ENCODE measurements at places on chromosomes 7 and 10. TPM values are rescaled to one million over a fixed set of nuclear protein-coding genes. Genes with fewer than 3 reads are reported as not detected.

DNA sequence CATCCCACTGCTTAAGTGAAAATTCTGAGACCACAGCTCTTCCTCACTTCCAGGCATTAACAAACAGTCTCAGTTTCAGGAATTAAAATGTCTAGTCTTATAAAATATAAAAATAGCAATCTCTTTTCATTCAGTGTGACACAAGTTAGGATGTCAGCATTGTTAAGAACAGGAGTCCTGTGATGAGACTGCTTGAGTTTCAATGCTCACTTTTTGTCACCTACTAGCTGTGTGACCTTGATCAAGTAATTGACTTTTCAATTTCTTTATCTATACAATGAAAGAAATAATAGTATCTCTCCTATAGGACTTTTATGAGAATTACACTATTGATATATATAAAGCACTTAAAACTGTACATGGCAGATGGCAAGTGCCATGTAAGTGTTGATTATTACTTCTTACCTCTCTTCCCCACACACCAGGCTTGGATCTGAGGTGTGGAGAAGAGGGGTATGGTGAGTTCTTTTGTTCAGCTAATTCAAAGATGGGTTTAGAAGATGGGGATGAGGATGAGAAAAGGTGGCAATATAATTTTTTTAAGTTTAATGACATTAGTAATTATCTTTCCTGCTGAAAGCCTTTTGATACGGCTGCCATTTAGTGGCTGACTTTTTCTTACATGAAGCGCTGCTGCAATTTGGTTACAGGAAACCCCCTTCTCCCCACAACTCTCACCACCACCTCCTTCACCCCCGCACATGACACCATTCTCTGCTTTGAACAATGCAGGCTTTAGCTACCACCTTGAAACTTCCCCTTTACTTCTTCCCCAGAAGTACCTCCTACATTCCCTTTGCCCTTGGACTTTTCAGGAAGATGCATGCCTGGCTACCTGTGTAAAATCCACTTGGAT, 20.8 kb upstream of the HYAL4 start:
- H3K4me3 ChIP-seq: peak overlapping the region; percentile 2
- H3K4me1 ChIP-seq: peaks cover 5% of the 10 kb centered on the region
- peaks cover 6% of the 10 kb centered on the region for H3K27me3 ChIP-seq
- no peaks in the 10 kb centered on the region for H3K36me3 ChIP-seq

GIMAP8 gene
- 66.8 TPM for total RNA-seq

GRCh38 chr10:78619115-78619851, 449.5 kb upstream of the ZMIZ1 start:
- no peak overlapping the region for H3K4me3 ChIP-seq
- no peak overlapping the region for H3K27ac ChIP-seq
- no peak for DNase-seq
- no peaks in the 10 kb centered on the region for H3K36me3 ChIP-seq
- H3K27me3 ChIP-seq: peaks cover 18% of the 10 kb centered on the region

GRCh38 chr7:37571806-37572205, 111.8 kb upstream of the GPR141 start:
- DNase-seq: no peak
- H3K4me1 ChIP-seq: no peaks in the 10 kb centered on the region
- no peaks in the 10 kb centered on the region for H3K36me3 ChIP-seq
- H3K27ac ChIP-seq: no peak overlapping the region
- H3K4me3 ChIP-seq: no peak overlapping the region

Measured in naive thymus-derived CD8-positive, alpha-beta T cell (primary cell).